ENCODE measurements at places on chromosomes 5 and 9.

DNA sequence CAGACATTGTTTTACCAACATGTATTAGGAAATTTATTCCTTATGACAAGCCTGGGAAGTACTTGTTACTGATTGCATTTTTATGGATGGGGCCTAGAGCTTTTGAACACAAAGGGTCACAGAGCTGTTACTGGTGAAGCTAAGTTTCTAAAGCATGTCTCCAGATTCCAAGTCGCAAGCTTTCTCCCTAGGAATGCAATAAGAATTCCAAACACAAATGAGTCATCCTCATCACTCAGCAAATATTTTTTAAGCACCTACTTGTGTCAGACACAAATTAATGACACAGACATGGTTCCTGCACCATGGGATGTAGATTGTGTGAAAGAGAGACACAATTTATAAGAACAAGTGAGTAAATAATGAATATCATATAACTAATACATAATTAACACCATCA, 11.0 kb upstream of the SH3RF2 start:
- DNase-seq = no peak

DNA sequence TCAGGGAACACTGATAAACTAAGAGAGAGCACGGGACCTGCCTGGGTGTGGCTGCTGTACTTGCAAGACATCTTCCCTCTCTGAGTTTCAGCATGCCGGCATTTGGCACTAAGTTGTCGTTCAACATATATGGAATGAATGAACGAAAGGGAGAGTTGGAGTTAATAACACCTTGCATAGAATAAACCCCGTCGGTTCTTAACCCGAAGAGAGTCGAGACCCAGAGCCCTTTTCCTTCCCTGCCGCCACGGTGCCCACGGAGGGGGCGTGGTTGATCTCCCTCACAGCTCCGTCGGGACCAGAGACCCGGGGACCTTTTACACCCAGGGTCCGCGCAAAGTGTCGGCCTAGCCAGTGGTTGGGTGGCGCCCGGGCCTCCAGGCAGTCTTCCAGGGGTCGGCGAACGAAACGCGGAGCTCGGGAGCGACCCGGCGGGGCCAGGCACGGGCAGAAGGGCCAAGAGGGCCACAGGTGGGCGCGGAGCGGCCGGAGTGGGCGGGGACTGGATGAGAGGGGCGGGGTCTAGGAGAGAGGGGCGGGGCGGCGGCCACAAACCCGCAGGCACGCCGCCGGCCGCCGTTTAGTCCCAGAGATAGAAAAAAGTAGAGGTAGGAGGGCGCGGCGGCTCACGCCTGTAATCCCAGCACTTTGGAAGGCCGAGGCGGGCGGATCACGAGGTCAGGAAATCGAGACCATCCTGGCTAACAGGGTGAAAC, 735 bp upstream of the RPL26L1 start:
- DNase-seq = peak; percentile 46

DNA sequence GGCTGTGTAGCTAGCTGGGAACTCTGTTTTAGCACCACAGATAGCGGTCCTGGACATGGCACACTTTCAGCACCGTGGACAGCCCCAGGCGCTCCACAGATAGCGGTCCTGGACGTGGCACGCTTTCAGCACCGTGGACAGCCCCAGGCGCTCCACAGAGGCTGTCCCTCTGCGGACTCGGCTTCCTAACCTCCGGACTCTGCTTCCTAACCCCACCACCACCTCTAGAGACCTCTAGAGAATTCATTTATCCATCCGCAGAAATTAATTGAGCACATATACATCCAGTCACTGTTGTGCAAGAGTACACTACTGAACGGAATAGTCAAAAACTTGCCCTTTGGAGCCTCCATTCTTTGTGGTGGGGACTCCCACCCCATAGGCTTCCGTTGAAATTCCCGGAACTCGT, 27.4 kb downstream of the UNC5A start:
- peak; percentile 61 for DNase-seq

- DNase-seq = no peak
These were observed 21.5 kb downstream of the SERINC5 start for GRCh38 chr5:80234116-80234948.

- no peak for DNase-seq
These were observed 45.5 kb upstream of the SLC2A8 start for GRCh38 chr9:127351182-127352166.

GRCh38 chr9:38404314-38404713, 11.8 kb downstream of the ALDH1B1 start:
- DNase-seq = no peak

- no peak for DNase-seq
These were observed 5.8 kb upstream of the CARD19 start for GRCh38 chr9:93090091-93090655.

- DNase-seq = no peak
These were observed 273.1 kb downstream of the ACTL7B start for GRCh38 chr9:108582726-108583125.

- DNase-seq = no peak
These were observed 70.6 kb downstream of the ACTBL2 start for GRCh38 chr5:57411982-57412381.

DNA sequence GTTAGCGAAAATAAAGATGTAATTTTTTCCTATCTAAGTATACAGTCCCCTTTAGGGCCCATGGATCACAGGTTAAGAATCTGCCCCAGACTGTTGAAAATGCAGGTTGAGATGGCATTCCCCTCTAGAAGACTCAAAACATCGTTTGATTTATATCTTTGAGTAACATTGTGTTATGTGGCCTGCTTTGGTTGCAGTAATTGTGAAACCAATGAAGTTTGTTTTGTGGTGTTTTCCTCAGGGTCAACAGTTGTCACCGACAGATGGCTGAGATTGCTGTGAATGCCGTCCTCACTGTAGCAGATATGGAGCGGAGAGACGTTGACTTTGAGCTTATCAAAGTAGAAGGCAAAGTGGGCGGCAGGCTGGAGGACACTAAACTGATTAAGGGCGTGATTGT, 7.8 kb downstream of the CCT5 start:
- DNase-seq = no peak

DNA sequence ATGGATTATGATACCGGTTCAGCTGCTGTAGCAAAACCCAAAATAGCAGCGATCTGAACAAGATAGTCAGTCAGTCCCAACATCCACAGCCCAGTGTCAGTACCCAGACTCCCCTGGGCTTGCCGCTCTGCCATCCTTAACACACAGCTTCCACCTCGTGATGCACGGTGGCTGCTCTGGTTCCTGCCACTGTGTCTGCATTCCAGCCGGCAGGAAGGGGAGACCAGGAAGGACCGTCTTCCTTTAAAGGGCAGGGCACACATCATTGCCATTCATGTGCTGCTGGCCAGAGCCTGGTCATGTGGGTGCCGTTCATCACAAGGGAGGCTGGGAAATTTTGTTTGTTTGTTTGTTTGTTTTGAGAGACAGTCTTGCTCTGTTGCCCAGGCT, 131.0 kb upstream of the IER5L start:
- DNase-seq = no peak

DNA sequence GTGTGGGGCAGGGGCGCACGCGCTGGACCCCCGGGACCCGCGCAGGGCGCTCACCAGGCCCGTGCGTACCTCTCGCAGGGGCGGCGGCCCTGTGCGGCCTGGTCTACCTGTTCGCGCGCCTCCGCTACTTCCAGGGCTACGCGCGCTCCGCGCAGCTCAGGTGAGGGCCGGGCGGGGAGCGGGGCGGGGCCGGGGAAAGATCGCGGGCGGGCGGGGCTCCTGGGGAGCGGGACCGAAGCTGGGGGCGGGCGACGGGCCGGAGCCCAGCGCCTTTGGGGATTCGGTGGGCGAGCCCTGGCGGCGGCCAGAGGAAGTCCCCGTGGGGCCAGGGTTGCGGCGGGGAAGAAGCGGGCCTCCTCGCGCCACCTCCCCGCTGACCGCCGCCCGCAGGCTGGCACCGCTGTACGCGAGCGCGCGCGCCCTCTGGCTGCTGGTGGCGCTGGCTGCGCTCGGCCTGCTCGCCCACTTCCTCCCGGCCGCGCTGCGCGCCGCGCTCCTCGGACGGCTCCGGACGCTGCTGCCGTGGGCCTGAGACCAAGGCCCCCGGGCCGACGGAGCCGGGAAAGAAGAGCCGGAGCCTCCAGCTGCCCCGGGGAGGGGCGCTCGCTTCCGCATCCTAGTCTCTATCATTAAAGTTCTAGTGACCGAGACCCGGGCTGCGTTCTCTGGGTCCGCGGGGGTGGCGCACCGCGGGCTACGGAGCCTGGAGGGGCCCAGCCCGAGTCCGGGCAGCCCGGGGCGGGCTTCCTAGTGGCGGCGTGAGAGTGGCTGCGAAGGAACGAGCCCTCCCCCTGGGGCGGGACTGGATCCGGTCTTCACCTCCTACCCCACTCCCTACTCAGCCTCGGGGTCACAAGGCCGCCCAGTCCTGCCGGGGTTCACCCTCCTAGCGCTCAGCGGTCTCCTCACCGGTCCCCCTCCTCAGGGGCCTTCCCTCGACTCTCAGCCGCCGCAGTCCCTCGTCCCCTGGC, 2.4 kb downstream of the LTC4S start:
- peak; percentile 43 for DNase-seq

GRCh38 chr5:93385655-93386054, 195.4 kb downstream of the NR2F1-AS1 start:
- DNase-seq = no peak

GRCh38 chr9:83219154-83219923, 156.4 kb upstream of the RASEF start:
- no peak for DNase-seq

DNA sequence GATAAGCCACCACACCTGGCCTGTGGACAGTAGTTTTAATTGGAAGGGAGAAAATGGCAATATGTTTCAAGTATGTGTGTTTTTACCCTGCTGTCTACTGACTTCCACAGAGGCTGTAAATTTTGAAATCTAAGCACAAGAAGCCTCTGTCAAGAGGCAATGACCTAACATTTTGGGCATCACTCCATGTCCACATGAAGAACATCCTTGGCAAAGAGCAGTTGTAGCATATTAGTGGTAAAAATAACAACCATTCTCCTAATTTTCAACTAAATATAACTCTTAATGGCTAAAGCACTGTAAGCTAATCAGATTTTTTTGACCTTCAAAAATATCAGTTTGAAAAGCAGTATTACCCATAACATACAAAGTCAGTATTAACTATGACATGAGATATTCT, 100.3 kb upstream of the APC start:
- no peak for DNase-seq

DNA sequence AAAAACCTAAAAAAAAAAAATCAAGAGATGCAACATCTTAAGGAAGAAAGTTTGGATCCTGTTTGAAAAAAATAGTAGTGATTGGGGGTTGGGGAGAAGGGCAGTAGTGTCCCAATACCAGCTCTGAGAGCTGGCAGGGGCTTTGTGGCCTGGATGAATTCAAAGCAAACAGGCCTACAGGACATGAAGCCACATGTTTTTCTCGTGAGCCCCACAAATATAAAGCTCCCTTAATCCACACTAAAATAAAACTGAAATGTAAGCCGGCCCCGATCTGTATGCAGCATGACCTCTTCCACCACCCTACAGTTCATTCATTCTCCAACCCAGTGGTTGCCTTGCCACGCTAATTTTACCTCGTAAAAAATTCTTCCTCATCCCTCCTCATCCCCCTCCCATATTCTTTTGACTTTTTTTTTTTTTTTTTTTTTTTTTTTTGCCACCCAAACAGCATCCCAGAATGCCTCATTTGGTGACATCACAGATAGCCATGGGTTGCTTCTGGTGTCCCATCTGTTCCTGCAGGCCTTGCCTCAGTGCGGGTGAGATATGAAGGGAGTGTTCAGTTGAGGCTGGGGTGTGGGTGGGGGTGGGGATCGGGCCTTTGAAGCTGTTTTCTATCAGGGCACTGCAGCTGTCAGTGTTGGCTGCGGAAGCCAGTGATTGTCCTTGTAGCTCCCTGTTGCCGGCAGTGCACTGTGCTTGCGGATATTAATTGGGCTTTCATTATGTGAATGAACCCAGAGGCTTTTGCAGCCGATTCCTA, 81.6 kb upstream of the NFIB start:
- no peak for DNase-seq

DNA sequence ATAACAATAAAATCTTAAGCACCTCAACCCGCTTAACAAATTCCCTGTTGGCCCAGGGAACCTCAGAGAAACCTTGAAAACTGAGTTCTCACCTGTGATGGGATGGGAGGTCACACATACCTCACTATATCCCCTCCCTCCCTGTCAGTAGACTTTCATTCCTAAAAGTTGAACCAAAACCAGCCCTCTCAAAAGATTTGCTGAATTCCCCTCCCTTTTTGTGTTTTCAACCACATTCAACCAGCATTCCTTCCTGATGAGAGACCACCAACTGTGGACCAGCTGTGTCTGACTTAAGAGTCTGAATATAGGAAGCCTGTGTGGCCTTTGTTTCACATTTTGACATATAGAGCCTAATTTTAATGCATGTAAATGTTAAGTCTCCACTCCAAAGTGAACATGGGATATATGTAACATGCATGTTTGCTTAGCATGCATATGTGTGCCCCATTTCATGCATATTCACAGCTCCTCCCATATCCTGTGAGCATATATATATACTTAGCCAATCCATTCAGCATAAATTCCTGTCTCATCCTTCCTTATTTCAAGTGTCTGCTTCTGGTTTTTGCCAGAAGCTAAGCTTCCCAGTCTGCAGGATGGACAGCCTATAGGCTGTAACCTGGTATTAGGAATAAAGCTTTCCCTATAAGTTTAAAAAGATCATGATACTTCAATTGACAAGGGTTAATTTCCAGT, 604.6 kb downstream of the PTPRD start:
- no peak for DNase-seq

GRCh38 chr5:16791904-16792597, 144.0 kb downstream of the MYO10 start:
- DNase-seq = no peak

- no peak for DNase-seq
These were observed at the start of gene PCDHB16 for GRCh38 chr5:141182248-141182647. PCDHB16 (plus strand) TSS chr5:141182387; CDS start chr5:141182560, 173 bp downstream.

DNA sequence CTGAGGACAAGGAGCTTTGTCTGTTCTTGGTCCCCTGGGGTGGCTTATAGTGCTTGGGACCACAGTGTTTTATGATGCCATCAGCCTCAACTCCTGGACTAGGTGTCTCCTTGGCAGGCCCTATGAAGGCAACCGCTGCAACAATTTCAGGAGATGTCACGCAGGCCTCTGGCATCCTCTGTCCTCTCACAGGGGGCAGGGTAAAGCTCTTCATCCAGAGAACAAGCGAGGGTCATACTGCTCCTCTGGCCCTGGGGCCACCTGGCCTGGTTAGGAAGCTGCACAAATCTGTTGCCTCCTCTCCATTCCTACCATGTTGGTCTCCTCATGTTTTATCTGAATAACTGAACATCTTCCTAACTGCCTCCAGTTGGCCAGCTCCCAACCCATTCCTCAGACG, 148.9 kb upstream of the SPEF2 start:
- no peak for DNase-seq

- DNase-seq = no peak
These were observed 52.9 kb upstream of the DHFR start for GRCh38 chr5:80707645-80708044.

- no peak for DNase-seq
These were observed 601.4 kb upstream of the TLE4 start for GRCh38 chr9:78970375-78970774.

DNA sequence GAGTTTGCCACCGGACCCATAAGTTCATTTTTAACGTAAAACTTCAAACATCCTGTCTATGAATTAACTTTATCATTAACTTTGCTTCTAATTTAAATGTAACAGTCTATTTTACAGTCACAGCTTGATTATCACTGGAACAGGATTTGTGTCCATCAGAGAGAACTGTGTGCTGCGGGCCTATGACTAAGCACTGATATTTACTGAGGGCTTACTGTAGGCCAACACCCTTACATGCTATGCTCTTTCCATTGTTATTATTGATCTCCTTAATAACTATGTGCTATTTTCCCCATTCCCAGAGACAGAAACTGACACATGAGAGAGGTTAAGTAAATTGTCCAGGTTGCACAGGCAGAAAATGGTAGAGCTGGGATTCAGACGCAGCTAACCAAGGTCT, 24.0 kb upstream of the GPR151 start:
- no peak for DNase-seq

- no peak for DNase-seq
These were observed 4.8 kb upstream of the SLC25A51 start for GRCh38 chr9:37908698-37909186.

Data from activated T-cell treated with anti-CD3 and anti-CD28 coated beads for 24 hours (primary cell).